RWPE1 (cell line): ENCODE measurements at places on chromosomes 12 and 14.

GRCh38 chr12:40192704-40193255, 32.0 kb upstream of the LRRK2 start:
- no peak for DNase-seq

DNA sequence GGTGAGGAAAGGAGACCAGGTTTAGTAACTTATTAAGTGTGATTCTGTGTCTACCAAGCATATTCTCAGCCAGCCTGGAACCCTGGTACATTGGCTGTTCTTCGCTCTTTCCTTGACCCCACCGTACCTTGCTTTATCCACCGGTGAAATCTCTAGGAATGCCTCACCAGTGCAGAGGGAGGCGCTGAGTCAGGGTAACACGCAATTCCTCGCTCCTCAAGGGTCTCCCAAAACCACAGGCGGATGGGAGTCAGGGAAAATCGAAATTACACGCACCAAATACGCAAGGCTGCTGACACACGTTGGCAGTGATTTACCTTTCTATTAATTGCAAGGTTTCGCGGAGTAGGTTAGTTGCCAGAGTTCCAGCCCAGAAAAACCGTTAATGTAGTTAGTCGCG, 845 bp downstream of the L3HYPDH start:
- DNase-seq = peak; percentile 36

GRCh38 chr14:105192866-105193731, 12.0 kb upstream of the NUDT14 start:
- no peak for DNase-seq

DNA sequence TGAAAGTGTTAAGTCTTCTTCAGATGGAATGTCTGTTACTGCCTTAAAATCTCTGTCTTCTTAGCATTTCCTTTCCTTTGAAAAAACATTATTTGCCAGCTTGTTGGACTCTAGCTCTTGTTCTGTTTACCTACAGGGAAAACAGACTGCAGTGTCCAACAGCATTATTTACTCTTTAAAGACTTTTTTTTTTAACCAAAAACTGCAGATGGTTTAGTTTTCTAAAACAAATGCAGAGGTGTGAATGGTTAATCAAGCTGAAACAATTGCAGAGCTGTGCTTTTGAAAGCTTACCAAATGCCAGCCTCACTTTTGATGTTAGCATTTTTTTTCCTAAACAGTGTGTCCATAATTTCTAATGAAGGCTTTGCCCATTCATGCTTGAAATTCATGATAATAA, 323.3 kb downstream of the TMEM117 start:
- no peak for DNase-seq

- no peak for DNase-seq
Measured at GRCh38 chr12:21451529-21451928, 14.1 kb downstream of the PYROXD1 start.

DNA sequence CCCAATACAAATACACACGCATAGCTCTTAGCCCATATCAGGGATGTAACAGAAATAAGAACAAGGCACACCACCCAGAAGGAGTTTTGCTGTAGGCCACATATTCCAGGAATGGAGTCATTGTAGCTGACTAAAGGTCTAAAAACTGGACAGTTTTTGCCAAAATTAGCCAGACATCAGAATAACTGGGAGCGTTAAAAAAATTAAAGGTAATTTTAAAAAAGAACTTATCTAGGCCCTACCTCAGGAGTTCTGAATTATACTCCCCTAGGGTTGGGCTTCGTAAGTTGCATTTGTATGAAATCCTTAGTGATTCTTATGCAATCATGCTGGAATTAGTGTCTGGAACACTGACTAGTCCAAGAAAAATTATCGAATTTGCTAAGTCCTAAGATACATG, 987.7 kb downstream of the GALC start:
- DNase-seq = no peak

GRCh38 chr12:124766727-124767065, 97.0 kb downstream of the SCARB1 start:
- no peak for DNase-seq

DNA sequence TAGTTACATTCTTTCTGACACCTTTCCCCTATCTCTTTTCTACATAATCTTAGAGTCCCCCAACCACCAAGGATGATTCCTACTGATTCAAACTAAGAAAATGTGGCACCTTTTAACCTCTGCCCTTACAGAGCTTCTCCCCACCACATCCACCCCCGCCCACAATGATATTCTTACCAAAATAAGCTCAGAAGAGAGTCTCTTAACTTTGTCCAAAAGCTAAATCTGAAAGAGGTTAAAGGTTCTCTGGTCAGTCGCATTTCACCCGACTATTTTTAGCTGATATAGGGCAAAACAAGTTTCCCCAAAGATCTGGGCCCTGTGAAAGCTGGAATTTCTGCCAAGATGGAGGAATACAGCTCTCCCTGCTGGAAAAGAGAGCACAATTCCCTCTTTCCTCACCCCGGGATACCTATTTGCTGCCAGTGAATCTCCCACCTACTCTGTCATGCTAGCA, 128.6 kb downstream of the ZFP36L1 start:
- no peak for DNase-seq

DNA sequence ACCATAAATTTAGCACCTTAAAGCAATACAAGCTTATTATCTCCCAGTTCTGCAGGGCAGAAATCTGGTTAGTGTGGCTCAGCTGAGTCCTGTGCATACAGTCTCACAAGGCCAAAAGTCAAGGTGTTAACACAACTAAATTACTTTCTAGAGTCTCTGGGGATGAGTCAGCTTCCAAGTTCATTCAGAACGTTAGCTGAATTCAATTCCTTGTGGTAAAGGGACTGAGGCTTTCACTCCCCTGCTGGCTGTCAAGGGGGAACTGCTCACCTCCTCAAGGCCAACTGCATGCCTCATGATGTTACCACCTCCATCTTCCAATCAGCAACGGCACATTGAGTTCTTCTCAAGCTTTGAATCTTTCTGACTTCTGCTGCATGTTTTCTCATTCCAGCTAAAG, 27.6 kb downstream of the EML5 start:
- DNase-seq = no peak

- no peak for DNase-seq
Measured at GRCh38 chr12:47394070-47394469, 311.8 kb downstream of the RPAP3 start.

GRCh38 chr14:74985028-74985310, 17.8 kb upstream of the EIF2B2 start:
- DNase-seq = no peak

GRCh38 chr14:102928412-102929240, 6.2 kb downstream of the AMN start:
- DNase-seq = peak; percentile 59
